ENCODE measurements at places on chromosomes 5 and 9. TPM values are rescaled to one million over a fixed set of nuclear protein-coding genes. Genes with fewer than 3 reads are reported as not detected.
A peak's percentile ranks its signal among the peaks of the same experiment; 100 is the strongest.

GRCh38 chr5:135106610-135107471, 72.8 kb upstream of the PITX1 start:
- H3K27me3 ChIP-seq, result no peaks in the 10 kb centered on the region
- no peak for DNase-seq
- no peak overlapping the region for H3K27ac ChIP-seq
- no peaks in the 10 kb centered on the region for H3K4me1 ChIP-seq
- no peaks in the 10 kb centered on the region for H3K36me3 ChIP-seq
- H3K4me3 ChIP-seq, result no peak overlapping the region

LPAR1 gene
- total RNA-seq, result not detected

GRCh38 chr5:170254056-170254455, 21.3 kb downstream of the C5orf58 start:
- DNase-seq, result peak; percentile 88
- peaks cover 98% of the 10 kb centered on the region for H3K36me3 ChIP-seq
- no peak overlapping the region for H3K4me3 ChIP-seq
- peaks cover 13% of the 10 kb centered on the region for H3K4me1 ChIP-seq
- no peaks in the 10 kb centered on the region for H3K27me3 ChIP-seq

DNA sequence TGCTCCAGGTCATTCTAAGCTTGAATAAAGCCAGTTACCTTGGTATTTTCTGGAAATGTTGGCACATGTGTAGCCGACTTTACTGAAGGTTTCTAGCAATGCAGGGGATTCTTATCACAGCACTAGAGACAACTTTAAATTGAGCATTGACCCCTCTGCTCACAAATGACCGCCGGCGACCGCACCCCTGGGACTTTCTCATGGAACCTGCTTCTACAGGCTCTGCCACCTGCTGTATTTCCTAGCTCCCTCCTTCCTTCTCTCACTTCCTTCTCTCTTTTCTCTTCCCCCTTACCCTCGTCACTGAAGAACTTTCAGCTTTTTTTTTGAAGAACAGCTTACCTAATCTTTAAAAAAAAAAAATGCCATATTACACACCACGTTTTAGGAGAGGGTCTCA, 30.9 kb upstream of the DAB2 start:
- H3K27me3 ChIP-seq, result peaks cover 2% of the 10 kb centered on the region
- H3K4me1 ChIP-seq, result no peaks in the 10 kb centered on the region
- H3K36me3 ChIP-seq, result no peaks in the 10 kb centered on the region
- H3K4me3 ChIP-seq, result no peak overlapping the region
- H3K27ac ChIP-seq, result no peak overlapping the region

- peaks cover 6% of the 10 kb centered on the region for H3K36me3 ChIP-seq
- DNase-seq, result no peak
- no peak overlapping the region for H3K27ac ChIP-seq
- H3K4me3 ChIP-seq, result no peak overlapping the region
- H3K27me3 ChIP-seq, result no peaks in the 10 kb centered on the region
Measured at GRCh38 chr9:127825319-127826051, 22.8 kb downstream of the FPGS start.

DOLK gene
- 8.9 TPM for total RNA-seq

All from natural killer cell (primary cell).